ENCODE measurements at places on chromosomes 6 and 20.

DNA sequence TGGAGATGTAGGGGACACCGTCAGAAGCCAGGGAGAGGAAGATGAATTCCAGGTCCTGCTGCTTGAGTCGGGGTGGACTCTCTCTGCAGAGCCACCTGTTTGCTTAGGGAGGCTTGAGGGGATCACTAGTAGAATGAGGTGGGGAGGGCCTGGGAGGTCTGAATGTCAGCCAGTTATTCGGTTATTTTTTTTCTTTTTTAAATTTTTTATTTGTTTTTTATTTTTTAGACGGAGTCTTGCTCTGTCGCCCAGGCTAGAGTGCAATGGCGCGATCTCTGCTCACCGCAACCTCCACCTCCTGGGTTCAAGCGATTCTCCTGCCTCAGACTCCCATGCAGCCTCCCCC, 8.4 kb downstream of the TEAD3 start:
- no peak for DNase-seq

GRCh38 chr6:41258196-41258493, 28.3 kb downstream of the TREM1 start:
- no peak for DNase-seq

DNA sequence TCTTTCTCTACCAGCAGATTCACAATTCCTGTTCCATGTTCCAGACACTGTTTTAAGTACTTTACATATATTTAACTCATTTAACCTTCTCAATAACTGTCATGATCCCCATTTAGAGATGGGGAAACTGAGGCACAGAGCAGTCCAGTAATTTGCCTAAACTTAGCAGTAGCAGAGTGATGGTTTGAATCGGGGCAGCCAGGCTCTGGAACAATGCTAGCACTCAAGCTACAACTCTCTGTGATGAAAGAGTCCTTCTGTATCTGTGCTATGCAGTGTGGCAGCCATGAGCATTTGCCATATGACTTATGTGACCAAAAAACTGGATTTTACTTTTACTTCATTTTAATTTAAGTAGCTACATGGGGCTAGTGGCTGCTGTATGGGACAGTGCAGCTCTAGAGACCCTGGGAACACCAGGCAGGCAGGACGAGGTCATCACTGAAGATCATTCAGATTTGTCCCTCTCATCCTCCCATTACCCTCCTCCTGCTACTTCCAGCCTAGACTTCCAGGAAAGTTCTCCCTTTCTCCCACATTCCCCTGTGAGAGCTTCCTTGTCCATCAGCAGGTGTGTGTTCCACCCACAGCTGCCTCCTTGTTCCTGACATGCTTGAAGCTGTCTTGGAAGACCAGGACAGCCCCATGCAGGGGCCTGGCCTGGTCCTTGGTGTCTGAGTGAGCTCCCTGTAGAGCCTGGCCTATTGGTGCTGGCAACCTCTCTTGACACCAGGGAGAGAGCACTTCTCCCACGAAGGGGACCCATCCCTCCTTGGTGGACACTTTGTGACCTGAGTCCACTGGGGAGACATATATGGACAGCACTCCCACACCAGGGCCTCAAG, 157.0 kb downstream of the MRPL14 start:
- DNase-seq, result no peak

DNA sequence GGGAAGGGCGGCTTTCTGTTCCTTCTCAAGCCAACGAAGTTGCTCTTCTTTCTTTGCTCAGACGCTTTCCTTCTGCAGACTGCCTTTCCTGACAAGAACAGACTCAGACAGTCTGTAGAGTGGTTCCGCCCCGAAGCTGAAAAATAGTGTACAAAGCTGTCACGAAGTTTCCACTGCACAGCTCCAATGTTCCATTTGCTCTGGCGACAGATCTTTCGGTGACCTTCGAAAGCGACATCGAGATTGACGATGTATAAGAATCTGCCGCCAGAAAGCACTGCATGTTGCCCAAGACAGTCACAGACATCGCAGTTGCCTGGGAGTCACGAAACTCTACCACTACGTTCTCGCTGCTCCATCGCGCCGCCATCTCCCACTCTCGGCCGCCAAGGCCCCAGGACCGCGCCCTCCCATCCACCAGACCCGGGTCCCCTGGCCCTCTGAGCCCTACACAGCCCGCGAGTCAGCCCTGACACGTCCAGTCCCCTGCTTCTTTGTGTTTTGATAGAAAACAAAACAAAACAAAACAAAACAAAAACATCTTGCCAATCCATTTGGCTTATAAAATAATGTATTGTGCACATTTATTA, 42.1 kb upstream of the ZNF184 start:
- DNase-seq, result no peak

DNA sequence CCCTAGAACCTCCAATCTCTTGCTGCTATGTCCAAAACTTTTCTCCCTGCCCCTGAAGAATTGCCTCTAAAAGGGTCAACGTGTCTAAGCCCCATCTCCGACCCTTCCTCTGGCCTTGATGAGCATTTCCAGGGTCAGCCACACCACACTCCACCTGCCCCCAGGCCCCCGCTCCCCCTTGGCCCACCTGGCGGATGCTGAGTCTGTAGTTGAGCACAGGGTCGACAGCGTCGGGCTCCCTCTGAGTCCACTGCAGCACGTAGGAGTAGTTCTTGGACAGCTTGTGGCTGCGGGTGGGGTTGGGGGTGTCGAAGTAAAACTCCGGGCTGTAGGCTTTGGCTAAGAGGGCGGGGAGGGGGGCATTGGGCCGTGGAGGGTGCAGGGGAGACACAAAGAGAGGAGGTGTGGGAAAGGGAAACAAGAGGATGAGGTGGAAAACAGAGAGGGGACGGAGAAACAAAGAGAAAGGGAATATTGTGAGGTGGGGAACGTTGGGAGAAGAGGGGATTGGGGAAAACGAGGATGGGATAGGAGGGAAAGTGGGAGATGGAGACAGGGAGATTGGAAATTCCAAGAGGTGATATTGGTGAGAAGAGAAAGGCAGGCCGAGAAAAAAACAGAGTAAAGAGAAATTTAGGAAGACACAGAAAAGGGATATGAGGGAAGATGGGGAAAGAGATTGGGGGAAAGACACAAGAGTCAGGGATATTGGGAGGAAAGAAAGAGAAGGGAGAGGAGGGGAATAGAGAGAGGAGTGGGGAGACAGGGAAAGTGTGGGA, 50.5 kb downstream of the MDGA1 start:
- DNase-seq, result no peak

All from stimulated activated CD8-positive, alpha-beta memory T cell treated with anti-CD3 and anti-CD28 coated beads, Interleukin-4, amount 100 ng/mL, for 24 hours (primary cell).